ENCODE measurements at places on chromosomes 2 and 18.
A peak's percentile ranks its signal among the peaks of the same experiment; 100 is the strongest.

DNA sequence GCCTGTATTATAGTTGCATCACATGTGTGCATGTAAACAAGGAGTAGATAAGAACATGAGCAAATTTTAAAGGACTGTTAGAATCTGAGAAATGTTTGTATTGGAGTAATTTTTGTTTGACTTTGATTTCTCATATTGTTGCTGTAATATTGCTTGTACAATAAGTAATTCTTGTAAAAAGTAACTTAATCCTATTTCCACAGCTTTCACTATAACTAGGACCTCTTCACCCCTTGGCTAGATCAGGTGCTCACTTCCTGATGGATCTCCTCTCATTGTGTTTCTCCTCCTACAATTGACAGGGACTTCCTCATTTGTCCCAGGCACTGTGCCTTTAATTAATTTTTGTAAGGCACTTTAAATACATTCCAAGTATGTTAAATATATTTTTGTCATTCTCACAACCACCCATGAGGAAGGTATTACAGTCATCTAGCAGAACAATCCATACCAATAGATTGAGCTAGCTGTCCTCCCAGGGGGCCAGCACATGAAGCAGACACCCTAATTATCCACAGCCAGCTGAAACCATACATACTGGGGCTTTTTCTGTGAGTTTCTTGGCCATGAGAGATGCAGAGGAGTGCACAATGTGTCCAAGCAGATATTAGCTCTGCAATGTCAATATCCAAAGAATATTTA lies 359.5 kb upstream of the ACVR2A start:
- DNase-seq, result no peak

GRCh38 chr2:28364610-28365009 lies 28.0 kb upstream of the FOSL2 start:
- no peak for DNase-seq

- no peak for DNase-seq
Measured at GRCh38 chr18:70693246-70693645, 404.4 kb downstream of the SOCS6 start.

- no peak for DNase-seq
Measured at GRCh38 chr2:38793511-38793910, 15.5 kb downstream of the GEMIN6 start.

GRCh38 chr2:45652090-45653031 lies 886 bp downstream of the PRKCE start:
- no peak for DNase-seq

GRCh38 chr2:69190743-69191404 lies 177.9 kb downstream of the ANTXR1 start:
- DNase-seq, result no peak

DNA sequence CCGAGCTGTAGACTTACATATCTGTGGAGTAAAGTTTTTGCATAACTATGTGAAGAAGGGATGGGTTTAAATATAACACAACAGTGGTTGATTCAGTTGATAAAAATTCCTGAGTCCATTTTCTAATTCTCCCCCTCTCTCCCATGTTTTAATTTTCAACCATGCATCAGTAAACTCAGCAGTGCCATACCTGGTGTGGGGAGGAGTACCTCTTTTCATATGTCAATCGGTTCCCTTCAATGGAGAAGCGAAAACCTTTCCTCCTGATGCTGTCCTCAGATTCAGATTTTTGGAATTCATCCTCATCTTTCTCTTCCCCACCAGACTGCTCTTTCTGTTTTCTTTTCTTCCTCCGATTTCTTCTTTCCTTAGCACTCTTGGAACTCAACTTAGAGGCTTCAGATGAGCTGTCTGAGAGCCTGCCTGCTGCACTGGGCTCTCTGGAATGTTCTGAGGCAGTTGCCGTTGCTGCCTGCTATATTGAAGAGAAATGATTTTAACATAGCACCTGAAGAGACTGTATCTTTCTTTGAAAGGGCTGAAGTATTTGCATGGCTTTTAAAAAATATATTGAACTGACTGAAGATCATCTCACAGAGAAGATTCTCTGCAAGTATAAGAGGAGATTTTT lies 82.9 kb downstream of the SCN1A start:
- DNase-seq, result no peak

GRCh38 chr18:78090584-78090983 lies 840.9 kb downstream of the GALR1 start:
- DNase-seq, result no peak

GRCh38 chr2:58055033-58055786 lies 8.6 kb downstream of the VRK2 start:
- no peak for DNase-seq

GRCh38 chr2:146135245-146135644 lies 1615.3 kb upstream of the ZEB2 start:
- DNase-seq, result no peak

DNA sequence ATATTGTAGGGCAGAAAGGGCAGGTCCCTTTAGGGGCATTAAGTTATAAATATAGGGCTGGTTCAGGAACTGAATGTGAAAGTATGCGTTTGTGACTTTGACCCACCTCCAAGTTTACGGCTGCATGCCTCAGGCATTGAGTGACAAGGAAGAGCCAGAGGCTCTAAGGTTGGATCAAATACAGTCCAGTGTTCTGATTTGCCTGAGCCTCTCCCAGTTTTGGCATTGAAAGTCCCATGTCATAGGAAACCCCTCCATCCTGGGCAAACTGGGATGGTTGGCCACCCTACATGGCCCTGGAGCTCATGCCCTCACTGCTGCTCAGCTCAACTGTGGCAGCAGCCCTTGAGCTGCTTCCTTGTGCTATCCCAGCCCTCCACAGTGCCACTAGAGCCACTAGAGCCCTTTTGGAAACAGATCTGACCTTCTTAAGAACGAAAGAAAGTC lies 29.9 kb downstream of the HK2 start:
- DNase-seq, result peak; percentile 21

DNA sequence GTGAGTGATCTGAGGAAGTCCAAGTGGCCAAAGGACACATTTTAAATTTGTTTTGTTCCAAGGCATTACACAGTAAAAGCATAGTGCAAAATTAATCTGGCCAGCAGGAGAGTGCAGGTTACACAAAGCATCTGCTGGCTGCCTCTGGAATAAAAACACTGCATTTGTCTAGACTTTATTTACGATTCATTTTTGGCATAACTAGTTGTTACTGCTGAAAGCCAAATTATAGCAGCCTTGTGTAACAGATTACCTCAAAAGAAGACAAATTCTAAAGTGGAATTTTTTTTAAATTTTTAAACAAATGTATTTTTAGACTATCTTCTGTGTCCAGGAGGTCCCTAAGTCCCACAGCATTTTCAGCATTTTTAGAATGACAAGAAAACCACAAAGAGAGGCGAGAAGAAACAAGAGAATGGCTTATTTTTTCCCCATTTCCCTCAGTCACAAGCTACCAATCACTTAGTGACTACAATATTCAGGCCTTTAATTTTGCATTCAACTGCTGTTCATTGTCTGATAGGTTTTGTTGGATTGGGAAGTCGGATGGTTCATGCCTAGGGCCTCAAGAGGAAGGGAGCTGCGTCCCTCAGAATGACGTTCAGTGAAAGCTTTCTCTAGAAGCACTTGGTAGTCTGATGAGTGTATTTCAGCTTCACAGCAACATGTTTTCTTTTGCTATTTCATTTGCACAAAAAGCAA lies 46.0 kb downstream of the TMEFF2 start:
- DNase-seq, result no peak

DNA sequence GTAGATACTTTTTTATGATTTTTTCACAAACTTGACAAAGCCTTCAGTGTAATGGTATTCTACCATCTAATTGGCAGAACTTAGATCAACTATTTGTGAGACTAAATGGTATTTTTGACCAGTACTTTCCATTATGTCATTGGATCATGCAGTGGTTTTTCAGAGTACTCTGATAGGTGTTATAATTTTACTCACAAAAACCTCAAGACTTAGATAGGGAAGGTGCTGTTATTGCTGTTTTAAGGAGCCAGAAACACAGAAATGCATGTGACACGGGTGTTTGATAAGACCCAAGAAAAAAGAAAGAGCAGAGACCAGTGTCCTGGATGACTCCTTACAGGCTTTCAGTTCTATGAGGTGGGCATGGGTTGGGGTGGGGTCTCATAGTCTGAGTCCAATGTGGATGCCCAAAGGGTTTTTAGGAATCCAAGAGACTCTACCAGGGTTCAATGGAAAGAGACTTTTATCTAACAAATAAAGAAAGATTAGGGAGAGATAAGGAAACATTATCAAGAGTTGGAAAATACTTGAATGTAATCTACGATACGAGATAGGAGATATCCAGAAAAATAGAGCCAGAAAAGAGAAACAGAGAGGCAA lies 31.3 kb downstream of the SP140 start:
- DNase-seq, result no peak

GRCh38 chr18:33741760-33742159 lies 163.7 kb downstream of the ASXL3 start:
- no peak for DNase-seq

DNA sequence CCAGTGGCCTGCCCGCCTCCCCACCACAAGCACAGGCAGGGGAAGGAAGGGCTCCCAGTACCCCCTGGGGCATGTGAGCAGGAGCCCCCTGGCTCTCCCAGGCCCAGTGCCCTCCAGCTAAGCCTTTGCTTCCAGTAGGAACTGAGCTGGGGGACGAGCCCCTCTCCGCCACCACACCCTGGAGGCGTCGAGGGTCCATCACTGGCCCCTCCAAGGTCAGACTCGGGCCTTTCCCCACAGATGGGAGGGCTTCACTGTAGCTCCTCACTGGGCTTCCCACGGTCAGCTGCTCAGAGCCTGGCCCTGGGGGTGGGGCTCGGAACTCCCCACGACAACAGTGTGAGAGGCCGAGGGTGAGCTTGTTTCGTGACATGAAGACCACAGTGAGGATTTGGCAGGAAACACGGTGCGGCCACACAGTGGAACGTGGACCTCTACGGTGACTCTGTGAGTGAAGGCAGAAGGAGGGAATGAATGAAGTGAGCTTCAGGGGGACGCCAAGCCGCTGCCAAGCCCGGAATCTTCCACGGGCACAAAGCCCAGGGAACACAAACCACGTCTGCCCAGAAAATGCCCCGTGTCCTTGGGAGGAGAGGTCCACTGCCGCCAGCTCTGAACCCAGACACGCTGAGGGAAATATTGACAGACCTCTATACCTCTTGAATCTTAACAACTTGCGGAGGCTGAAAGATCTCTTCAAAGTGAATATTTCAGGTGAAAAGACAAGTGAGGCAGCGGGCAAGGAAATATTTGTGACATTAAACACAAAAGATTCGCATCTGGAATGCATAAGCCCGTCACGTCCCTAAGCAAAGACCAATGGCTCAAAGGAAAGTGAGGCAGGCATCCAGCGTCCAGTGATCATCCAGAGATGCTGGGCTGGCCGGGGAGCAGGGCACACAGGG lies 144.8 kb upstream of the GPC1 start:
- DNase-seq, result no peak

DNA sequence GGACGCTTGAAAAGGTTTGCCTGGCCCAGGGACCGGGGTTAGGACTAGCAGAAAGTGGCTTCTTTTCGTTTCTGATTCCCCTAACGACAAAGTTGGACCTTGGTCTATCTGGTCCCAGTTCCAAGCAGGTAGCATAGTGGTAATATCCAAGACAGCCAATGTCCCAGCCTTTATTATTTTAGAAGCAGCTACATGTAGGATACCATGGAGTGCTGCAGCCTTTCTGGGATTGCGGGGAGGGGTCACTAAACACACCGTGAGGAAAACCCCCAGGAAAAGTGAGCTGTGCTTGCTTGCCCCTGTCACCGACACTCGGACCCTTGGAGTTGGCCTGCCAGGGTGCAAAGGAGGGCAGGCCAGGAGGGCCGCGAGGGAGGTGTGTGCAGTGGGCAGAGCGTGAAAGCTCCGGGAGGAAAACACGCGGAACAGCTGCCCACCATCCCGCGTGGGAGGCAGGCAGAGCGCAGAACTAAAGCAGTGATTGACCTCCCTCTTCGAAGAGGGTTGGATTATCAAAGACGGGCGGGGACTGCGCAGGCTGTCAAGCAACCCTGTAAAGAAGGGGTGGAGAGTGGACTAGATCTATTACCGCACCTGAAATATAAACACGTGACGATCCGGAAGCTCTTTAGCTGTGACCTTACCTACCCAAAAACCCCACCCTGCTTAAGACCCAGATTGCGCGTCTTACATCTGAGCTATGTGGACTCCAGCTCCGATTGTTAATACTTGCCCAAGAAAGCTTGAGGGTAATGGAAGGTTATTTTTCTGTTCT lies 624 bp upstream of the MAP4K3 start:
- DNase-seq, result peak; percentile 63

GRCh38 chr2:234245945-234246344 lies 195.4 kb downstream of the SPP2 start:
- DNase-seq, result no peak

DNA sequence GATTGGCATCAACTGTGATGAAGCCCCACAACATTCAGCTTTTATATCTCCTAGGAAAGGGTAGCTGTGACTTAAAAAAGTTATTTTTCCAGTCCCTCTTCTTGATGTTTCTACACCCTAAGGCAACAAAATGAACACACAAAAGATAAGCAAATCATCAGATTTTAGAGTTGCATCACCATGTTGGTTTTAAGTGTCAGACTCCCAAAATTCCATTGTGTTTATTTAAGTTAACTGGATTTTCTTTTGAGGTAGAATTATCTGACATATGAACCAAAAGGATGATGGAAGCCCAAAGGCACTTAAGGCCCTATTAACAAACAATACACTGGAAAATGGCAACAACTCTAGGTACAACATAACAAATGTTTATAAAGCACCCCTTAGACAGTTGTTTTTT lies 261.7 kb upstream of the SLC39A10 start:
- DNase-seq, result no peak

DNA sequence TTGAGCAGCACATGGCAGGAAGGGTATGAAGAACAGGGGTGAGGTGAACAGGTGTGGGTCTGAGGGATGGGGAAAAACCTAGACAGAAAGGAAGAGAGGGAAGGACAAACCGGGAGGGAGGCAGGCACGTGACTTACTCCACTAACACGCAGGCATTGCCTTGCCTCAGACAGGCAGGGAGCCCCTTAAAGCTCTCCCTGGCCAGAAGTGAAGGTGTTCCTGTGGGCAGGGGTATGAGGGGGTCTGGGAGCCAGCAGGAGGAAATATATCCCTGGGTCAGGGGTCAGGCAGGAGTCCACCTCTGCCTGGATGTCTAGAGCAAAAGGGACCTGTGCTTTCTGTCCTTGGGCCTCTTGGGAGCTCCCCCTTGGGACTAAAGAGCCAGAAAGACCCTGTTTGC lies 135.3 kb upstream of the EPAS1 start:
- no peak for DNase-seq

- no peak for DNase-seq
Measured at GRCh38 chr2:58137221-58137620, 90.6 kb downstream of the VRK2 start.

DNA sequence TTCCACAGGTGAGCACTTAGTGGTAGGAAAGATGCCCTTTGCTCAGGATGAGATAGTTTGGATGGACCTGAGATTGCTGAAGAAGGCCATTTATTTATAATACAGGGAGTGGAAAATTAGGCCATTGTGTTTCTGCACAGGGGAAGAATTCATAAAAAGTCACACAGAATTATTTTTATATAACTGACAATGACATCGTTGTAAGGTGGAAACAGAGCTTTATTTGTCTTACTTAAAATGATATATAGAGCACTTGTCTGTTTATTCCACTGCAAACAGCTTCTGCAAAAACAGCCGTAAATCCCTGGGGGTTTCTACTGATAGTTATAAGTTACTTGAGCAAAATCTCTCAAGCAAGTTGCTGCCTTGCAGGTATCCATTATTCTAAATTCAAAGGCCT lies 158.1 kb upstream of the ZNF521 start:
- no peak for DNase-seq

Data from Caco-2 (cell line).